ENCODE measurements at places on chromosomes 2 and 18.

GRCh38 chr2:51013079-51013932 is 18.6 kb downstream of the NRXN1 start:
- peak; percentile 98 for DNase-seq

GRCh38 chr2:104430359-104430740 is 423.6 kb upstream of the POU3F3 start:
- DNase-seq = peak; percentile 81

GRCh38 chr2:156319811-156320485 is 12.6 kb downstream of the NR4A2 start:
- DNase-seq = no peak

- no peak for DNase-seq
Observed at GRCh38 chr2:156653675-156654074, 217.5 kb downstream of the GPD2 start.

GRCh38 chr2:111692311-111692710 is 191.7 kb downstream of the ANAPC1 start:
- DNase-seq = no peak

GRCh38 chr2:227238238-227239237 is 74.1 kb downstream of the COL4A3 start:
- DNase-seq = peak; percentile 64

GRCh38 chr2:213500881-213501280 is 216.6 kb downstream of the SPAG16 start:
- no peak for DNase-seq

DNA sequence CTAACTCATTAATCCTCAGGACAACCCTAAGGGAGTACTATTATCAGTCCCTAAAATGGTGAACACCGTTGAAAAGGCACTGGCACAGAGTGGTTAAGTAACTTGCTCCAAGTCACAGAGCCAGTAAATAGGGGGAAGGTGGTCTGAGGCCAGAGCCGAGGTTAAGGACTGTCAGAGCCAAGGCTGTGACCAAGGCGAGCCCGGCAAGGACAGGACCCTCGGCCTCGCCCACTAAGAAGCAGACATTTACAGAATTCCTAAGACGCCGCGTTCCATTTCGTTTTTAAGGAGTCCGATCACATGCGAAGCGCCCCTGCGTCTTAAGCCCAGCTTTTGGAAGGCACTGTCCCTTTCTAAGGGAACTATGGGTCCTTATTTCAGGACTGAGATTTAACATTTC is 1.1 kb downstream of the PDIA6 start:
- DNase-seq = no peak

DNA sequence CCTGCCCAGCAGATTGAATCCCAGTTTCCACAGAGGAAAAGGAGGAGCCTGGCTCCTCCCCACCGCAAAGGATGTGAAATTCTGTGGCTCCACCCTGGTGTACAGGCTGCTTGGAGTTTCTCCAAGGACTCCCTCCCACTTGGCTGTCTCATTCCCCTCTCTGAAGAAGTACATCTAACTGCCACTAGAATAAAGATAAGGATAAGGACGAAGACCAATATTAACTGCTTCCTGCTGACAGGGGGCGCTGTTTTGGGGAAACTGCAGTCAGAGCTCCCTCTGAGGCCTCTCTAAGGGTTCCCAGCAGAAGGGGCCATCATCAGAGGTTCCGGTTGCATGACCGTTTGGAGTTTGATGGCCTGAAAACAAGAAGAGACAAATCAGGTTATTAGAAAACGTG is 790.9 kb downstream of the CPS1 start:
- no peak for DNase-seq

DNA sequence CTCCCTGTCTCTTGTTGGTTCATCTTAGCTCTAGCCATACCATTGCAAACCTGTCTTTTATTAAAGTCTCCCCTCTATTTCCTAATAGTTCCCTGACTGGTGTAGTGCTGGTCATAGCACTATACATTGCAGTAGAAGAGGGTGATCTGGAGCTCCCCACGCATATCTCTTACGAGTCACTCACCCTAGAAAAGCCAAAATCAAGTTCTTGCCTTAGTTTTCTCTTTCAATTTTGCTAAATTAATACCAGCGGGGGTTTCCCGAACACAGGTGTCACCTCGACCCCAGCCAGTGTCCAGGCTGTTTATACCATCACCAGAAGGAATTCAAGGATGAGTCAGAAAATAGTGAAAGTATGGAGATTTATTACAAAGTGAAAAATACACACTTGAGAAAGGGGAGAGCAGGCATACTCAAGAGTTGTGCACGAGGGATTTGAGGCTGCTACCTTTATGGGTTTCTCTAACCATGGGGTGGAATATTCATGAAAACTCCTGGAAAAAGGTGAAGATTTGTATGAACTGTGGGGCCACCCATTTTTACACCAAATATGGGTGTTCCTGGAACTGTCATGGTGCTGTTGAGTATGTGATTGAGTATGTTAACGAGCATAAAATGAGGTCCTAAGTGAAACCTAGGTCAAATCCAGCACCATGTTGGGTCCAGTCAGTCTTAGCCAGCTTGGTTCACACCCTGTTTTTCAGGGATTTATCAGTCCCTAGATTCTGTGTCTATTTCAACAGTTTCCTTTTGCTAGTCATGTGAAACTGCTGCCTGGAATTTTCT is 20.2 kb downstream of the PROKR1 start:
- no peak for DNase-seq

- no peak for DNase-seq
Observed at GRCh38 chr2:232341061-232341738, 37.4 kb upstream of the ALPP start.

GRCh38 chr2:110883406-110883805 is 151.0 kb downstream of the ACOXL start:
- no peak for DNase-seq

DNA sequence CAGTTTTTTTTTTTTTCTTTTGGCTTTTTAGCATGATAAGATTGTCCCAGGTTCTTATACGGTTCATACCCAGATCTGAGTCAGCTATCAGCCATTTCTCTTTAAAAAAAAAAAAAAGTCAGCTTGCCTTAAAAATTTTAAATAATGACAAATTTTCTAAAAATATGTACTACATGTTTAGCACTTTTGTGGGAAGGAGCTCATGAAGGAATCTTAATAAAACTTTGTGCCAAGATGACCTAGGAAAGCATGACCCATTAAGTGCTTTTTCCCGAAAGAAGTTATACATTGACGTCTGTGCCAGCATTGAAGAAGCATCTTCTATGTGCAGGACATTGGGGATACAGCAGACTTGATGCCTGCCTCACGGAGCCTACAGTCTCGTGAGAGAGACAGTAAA is 4.5 kb upstream of the RBMS1 start:
- no peak for DNase-seq

DNA sequence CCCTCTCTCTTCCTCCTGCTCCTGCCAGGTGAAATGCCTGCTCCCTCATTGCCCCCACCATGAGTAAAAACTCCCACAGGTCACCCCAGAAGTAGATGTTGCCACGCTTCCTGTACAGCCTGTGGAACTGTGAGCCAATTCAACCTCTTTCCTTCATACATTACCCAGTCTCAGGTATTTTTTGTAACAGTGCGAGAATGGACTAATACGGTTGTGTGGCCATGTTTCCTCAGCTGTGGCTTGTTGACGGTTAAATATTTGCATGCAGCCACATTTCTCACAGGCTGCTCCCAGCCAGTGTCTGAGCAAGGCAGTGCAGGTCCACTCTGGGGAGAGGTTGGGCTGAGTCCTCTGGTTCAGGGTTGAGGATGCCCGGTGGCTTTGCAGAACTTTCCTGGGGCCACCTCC is 27.8 kb upstream of the COPS8 start:
- no peak for DNase-seq

DNA sequence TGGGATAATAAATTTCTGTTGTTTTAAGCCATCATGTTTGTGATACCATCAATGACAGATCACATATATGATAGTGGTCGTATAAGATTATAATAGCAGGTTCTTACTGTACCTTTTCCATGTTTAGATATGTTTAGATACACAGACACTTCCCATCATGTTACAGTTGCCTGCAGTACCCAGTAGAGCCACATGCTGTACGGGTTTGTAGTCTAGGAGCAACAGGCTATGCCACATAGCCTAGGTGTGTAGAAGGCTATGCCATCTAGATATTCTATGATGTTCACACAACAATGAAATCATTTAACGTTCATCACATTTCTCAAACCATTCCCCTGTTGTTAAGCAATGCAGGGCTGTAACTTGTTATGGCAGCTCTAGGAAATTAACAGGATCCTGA is 132.9 kb upstream of the SH3BP4 start:
- DNase-seq = no peak

DNA sequence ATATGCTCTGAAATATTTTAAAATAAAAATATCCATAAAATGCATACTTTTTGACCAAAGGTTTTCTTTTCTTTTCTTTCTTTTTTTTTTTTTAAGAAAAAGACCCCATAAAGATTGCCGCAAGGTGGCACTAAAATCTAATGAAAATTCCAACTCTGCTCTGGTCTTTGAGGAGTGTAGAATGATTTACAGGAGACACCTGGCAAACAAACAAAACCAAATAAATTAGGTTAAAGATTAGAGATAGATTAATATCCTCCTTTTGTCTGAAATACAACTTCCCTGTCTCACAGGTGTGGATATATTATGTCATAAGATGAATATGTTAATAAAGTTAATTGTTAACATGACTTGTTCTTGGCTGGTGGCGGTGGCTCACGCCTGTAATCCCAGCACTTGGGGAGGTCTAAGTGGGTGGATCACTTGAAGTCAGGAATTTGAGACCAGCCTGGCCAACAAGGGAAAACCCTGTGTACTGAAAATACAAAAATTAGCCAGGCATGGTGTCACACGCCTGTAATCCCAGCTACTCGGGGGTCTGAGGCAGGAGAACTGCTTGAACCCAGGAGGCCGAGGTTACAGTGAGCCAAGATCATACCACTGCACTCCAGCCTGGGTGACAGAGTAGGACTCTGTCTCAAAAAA is 3.5 kb upstream of the RHOB start:
- peak; percentile 16 for DNase-seq

DNA sequence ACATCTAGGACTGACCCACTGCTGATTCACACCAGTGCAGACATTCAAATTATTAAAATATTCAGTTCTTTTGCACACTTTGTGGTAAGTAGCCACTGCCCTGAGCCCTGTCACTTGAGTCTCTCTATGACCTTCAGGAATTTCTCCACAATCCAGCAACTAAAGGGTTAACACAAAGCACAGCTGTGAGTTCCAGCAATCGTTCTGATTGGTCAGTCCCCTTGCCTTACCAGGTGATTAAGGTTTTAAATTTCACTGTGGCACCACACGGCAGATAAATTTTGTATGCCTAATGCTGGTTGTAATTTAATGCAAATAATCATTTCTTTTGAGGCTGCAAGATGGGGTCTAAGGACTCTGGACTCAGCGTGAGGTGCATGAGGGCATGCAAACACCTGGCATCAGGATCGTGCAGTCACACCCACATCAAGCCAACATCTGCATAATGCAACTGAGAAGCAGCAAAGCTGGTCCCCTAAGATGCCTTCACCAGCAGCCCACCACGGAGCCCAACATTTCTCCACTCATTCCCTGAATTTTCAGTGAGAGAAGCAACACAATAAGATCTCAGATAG is 36.6 kb downstream of the SLC14A1 start:
- DNase-seq = no peak

DNA sequence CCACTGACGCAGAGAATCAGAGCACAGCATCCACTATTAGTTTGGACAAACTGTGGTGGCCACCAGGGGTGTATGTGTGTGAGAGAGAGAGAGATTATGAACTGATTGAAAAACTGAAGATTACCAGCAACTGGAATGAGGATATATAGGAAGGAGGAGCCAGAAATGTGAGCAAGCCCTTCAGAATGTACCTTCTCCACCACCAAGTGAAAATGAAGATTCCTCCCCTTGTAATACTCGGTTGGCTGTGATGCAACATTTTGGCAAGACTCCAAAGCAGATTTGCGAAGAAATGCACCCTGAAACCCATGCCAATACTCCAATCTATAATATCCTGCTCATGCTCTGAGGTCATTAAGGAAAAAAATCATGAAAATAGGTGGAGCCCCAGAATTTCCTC is 121.2 kb upstream of the SLC35G4 start:
- no peak for DNase-seq

DNA sequence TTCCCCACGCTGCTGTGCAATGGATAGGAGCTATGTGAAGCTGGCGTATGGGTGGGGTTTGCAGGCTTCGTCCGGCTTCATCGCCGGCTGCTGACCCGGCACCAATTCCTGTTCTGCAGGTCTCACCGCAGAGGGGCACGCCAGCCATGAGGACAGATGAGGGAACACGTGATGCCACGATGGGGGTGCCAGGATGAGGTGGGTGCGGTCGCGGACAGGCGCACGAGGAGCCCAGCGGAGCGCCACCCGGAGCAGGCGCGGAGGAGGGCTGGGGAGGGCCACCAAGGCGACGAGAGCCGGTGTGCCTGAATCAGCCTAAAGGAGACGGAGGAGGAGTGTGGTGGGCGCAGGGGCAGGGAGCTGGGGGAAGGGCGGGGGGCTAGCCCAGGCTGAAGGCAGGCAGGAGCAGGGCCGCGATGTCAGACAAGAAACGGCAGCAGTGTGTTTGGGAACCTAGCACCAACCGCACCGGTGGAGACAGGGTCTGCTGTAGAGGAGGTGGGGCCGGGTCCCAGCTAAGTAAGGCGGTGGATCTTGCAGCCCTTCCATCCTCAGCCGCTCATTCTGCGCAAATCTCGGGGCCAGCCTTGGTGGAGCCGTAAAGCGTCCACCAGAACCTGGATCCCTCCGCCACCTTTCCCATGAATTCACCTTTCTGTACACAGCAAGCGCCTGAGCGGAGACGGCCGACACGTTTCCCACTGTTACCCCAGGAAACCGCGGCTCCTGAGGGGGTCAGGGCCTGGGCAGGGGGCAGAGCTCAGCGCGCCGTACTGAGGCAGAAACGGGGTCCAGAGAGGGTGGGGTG is 17.0 kb upstream of the CD8A start:
- peak; percentile 79 for DNase-seq

GRCh38 chr2:173230181-173230580 is 124.5 kb upstream of the CDCA7 start:
- DNase-seq = no peak

- no peak for DNase-seq
Observed at GRCh38 chr2:66689456-66690051, 254.6 kb downstream of the MEIS1 start.

DNA sequence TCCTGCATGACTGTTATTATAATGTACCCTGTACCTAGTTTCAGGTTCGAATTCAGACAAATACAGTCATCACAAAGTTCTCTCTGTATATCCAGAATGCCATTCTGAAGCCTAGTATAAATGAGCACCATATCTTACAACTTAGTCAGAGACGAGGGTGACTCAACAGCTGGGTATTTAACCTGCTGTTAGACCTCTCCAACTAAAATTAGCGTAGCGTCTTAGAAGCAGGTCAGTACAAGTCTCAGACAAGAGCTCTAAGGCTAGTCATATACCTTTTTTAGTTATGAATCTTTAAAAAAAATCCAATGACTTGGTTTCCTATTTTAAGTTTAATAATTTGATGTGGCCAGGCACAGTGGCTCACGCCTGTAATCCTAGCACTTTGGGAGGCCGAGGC is 74.1 kb downstream of the CABYR start:
- no peak for DNase-seq

GRCh38 chr2:3864943-3865865 is 161.8 kb downstream of the DCDC2C start:
- peak; percentile 90 for DNase-seq
